ENCODE measurements at places on chromosomes 7 and 10.

DNA sequence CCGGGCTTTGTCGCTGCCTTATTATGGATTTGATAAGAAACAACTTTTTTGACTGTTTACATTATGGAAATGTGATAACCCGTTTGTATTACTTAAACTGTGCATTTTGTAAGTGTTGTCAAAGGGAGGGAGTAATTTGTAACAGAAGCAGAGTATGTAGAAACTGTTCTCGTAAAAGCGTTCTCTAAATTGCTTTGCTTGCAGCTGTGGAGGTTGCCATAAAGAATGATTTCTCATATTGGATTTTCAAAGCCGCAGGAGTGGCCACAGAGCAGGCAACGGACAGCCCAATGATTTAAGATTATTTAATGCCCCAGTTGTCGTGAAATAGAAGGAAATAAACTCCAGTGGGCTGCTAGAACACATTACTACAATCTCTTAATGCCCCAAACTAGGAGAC, 114.0 kb upstream of the INSYN2A start:
- DNase-seq, result no peak

- DNase-seq, result peak; percentile 51
Measured at GRCh38 chr7:4242706-4243105, 439.4 kb upstream of the FOXK1 start.

- DNase-seq, result no peak
Measured at GRCh38 chr7:132653366-132653930, 77.2 kb upstream of the PLXNA4 start.

DNA sequence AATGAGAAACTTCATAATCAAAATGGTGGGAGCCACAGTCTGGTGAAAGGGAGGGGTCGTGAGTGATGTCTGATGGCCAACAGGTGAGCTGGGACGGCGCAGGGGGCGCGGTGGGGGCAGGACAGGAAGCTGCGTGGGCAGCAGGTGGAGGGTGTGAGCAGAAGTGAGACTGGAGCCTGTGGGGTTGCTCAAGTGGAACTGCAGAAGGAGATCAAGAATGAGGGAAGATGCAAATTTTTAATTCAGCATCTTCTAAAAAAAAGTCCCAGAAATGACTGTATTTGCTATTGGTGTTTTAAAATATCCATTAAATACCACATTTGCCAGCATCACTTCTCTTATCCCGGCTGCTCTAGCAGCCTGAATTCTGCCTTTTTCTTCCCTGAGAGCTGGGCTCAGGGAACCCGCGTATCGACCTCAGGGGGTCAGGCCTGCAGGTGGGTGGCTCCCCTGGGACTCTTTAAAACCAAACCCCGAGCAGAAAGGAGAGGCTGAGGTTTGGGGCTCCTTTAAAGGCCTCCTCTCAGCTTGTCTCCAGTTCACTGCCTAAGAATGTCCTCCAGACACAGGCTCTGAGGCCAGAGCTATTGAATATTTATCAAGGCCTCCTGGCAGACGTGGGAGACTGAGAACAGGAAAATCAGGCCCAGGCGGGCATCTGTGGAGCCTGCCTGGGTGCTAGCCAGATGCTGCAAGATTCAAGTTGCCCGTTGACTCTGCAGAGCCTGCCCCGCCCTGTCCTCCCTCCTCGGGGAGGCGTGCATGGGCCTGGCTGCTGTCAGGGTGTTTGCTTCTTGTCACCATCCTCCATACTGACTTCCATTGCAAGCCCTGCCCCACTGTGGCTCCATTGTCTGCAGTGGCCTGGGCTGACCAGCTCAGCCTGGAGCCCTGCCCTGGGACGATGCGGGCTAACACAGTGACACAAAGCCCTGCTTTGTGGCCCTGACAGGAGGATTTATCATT, 53.9 kb downstream of the SYPL1 start:
- DNase-seq, result no peak

DNA sequence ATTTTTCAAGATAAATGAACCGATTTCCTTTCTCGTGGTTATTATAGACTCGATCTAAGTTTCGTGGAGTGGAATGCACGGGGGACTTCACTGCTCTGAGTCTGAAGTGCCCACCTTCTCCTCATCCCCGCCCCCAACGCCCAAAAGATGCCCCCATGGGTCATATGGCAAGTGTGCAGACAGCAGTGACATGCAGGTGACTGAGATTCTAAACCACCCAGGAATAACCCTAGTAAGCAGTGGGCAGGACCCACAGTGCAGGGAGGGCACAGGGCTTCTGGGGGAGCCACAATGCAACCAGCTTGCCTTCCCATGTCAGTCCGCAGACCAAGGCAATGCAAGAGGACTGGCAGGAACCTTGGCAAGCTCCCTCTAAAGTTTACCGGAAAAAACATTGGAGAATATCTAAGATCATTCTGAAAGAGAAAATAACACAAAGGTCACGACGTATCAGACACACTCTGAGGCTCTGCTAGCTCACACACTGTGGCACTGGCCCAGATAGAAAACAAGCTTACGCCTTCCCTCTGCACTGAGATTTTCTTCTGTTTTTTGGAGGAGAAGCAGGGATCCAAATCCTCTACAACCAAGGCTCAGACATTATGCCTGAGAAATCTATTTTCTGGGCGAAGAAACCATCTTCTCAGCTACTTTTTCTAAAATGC, 239.6 kb downstream of the MAD1L1 start:
- DNase-seq, result no peak

DNA sequence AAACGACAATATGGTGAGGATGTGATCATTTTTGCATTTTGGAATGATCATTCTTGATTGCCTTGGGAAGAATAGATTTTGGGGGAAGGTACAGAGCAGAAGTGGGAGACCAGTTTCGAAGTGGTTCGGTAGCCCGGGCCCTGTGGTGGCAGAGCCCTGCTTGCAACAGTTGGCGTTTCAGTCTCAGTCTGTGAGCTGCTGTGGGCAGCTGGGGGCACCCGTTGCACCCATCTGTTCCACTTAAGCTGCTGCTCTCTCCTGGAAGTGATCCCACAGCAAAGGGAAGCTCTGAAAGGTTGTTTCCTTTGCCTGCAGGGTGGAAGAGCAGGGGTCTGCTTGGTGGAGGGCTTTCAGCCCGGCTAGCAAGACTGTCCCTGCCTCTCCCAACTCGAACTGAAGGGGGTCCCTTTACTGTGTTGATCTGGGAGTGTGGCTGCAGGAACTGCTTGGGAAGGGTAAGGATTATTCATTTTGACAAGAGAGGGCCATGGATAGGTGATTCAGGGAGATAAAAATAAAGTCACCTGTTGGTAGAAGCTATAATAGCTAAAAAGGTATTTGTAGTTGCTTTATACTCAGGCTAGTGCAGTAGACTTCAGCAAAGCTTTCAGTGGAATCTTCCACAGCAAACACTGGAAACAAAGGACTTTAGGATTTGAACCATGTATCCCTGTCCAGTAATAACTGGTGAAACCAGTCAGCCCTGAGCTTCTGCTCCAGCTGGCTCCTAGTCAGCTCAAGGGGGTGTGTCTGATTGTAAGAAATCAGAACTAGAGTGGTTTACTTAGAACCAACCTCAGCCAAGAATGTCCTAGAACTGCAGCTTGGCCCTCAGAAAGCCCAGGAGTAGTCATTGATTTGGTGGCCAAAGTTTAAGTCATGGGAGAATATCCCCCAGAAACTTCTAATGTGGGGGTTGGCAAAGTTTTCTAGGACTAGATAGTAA, 53.1 kb upstream of the PDCD4 start:
- DNase-seq, result no peak

DNA sequence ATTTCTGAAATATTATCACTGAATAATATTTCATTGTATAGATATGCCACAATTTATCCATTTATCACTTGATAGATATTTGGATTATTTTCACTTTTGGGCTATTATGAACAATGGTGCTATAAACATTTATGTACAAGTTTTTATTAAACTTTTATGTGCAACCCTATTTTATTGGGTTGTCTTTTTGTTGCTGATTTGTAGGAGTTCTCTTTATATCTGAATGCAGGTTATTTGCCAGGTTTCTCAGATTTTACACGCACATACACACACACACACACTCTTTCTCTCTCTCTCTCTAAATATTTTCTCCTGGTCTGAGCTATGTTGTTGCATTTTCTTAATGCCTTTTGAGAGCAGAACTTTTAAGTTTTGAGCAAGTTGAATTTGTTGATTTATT, 36.2 kb downstream of the ADK start:
- no peak for DNase-seq

DNA sequence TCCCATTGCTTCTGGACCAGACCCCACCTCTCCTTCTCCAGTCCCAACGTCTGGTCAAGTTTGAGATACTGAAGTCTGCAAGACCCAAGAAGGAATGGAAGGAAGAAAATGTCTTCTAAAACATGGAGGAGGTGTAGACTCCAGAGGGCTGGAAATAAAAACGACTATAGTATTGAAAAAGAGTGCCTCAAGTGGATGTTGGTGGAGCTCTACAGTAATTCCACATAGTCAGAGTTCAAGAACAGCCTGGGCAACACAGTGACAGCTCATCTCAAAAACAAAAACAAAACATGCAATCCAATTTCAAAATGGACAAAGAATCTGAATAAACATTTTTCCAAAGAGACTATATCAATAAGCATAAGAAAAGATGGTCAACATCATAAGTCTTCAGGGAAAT, 2.3 kb upstream of the PCGF6 start:
- DNase-seq, result no peak

- DNase-seq, result no peak
Measured at GRCh38 chr10:71278691-71279588, 40.1 kb upstream of the SLC29A3 start.

DNA sequence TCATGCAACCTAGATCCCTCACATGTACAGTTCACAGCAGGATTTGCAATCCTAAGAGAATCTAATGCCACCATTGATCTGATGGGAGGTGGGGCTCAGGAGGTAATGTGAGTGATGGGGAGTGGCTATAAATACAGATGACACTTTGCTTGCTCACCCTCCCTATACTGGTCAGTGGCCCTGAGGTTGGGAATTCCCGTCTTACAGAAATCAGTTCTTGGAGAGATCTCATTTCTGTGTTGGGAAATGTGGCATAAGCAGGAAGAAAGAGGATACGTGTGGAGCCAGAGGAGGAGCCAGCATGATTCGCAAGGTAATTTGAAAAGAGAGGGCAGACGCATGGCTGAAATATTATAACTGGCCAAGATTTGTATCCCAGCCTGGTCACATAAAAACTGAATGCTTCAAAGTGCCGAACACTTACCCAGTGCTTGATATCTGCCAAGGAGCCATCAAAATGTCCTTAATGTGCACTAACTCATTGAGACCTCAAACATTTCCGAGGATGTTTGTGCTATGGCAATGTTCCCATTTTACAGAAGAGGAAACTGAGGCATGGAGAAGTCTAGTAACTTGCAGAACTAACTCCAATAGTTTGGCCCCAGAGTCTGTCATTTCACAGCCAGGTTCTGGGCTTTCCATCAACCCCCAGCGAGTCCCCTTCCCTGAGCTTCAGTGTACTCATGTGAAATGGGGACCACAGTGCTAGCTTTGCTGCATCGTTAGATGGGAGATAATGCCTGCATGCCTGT, 5.5 kb upstream of the IKZF1 start:
- DNase-seq, result no peak

GRCh38 chr7:10475940-10476641, 497.6 kb upstream of the PHF14 start:
- DNase-seq, result no peak

DNA sequence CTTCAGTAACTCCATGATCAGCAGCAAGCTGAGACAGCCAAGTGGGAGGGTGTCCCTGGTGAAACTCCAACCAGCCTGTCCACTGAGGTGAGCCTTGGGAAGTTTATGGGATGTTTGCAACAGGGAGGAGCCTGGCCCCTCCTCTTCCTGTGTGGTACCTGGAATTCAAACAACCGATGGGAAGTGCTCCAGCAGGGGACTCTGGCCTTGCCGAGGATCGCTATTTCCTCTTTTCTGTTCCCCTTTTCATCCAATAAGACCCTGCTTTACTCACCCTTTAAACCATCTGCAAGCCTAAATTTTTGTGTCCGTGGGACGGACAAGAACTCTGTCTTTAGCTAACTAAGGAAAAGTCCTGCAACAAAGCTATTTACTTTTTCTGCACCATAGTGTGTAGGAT, 491.1 kb upstream of the ZMIZ1 start:
- DNase-seq, result no peak

DNA sequence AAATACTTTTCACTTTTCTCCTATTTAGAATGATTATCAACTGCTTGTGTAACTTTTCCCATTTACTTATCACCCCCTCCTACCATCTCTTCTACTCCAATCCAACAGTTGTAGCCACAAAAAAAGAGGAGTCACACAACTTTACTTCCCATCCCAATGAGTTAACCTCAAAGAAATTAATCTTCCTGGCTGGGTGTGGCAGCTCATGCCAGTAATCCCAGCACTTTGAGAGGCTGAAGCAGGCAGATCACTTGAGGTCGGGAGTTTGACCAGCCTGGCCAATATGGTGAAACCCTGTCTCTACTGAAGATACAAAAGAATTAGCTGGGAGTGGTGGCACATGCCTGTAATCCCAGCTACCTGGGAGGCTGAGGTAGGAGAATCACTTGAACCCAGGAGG, 19.9 kb downstream of the SYPL1 start:
- DNase-seq, result no peak

GRCh38 chr10:49827297-49827696, 65.2 kb upstream of the OGDHL start:
- no peak for DNase-seq

GRCh38 chr10:48552946-48553564, 51.8 kb downstream of the ARHGAP22 start:
- DNase-seq, result no peak

GRCh38 chr10:14617852-14618251, 156.8 kb downstream of the FAM107B start:
- no peak for DNase-seq

DNA sequence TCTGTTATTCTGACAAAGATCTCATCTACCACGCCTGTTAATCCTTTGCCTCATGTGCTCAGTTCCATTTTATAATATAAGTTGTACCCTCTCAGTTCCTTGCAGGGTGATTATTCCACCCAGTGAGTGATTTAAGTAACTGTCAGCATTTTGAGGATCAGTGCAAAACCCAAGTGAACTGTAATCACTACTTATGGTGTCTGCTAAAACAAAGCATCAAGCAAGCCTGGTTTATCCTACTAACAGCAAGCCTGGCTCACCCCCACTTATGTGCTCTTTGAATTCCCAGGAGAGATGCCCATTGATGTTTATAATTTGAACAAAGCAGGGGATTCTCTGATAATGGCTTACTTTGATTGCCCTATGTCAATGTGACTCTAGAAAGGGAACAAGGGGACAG, 186.8 kb upstream of the LRGUK start:
- no peak for DNase-seq

DNA sequence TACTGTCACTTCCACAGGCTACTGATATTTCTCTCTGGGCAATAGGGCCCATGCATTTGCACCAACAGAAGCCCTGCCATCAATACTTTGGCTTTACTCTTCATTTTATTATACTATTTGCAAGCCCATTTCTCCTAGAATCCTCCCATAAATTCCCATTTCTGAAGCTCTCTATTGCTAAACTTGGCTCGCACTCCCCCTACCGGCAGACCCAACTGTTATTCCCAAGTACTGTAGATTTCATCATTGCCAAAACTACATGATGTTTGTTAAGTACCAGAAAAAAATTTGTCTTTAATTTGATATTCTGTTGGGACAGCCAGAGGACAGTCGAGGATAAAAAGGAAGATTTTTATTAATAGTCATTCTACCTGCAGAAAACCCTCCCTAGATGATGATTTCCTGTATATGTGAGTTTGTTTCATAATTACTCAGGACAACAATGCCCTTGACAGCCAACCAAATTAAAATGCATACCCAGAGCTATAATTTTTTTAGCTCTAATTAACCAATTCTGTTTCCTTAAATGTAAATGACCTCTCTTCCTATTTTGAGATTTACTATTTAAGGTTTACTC, 298.6 kb downstream of the REEP3 start:
- peak; percentile 64 for DNase-seq

- no peak for DNase-seq
Measured at GRCh38 chr7:55056577-55057480, 38.0 kb downstream of the EGFR start.

- DNase-seq, result no peak
Measured at GRCh38 chr10:20993389-20993788, 96.3 kb upstream of the NEBL start.

Data from activated effector memory CD4-positive, alpha-beta T cell treated with anti-CD3 and anti-CD28 coated beads, Interleukin-2, amount 50 U/mL, for 16 hours (primary cell).